ENCODE measurements at places on chromosomes 4 and X.

- DNase-seq, result peak; percentile 53
Measured at GRCh38 chr4:176187624-176188023, 7.8 kb downstream of the SPATA4 start.

GRCh38 chr4:114015444-114015899 lies 36.0 kb upstream of the ARSJ start:
- peak; percentile 100 for DNase-seq

DNA sequence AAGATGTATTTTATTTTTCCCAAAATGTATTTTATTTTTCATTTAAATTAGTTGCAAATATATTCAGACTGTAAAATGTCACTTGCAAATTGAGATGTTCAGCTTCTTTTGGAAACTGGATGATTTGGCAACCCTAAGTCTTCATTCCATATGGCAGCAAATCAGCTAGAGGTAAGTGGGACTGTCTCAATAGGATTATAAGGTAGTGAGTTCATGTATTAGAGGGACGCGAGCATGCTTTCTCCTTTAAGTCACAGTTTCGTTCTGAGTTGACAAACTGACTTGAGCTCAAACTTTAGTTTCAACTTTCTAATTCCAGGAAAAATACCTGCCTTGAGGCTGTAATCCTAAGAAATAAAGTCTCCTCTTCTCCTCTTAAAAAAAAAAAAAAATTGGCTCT lies 44.2 kb upstream of the TMEM131L start:
- DNase-seq, result no peak

GRCh38 chrX:48938721-48939425 lies 18.5 kb downstream of the OTUD5 start:
- DNase-seq, result no peak

DNA sequence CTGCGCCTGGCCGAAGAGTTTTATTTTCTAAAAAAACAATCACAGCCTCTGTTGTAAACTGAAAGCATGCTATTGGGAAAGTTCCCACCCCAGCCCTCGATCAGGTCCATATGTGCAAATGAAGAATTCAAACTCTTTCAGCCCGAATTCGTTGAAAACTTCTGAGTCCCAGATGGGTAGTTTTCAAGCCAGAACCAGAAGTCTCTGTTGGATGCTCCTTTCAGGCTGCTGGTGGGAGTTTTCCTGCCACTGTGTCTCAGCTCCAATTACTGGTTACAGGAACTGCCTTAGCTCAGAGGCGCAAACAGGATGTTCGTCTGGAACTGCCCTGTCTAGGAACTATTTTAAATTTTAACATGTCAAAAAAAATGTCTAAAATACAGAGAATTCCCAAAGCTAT lies 9.3 kb upstream of the ALG13 start:
- peak; percentile 4 for DNase-seq

- no peak for DNase-seq
Measured at GRCh38 chr4:104519588-104519987, 24.9 kb upstream of the CXXC4 start.

DNA sequence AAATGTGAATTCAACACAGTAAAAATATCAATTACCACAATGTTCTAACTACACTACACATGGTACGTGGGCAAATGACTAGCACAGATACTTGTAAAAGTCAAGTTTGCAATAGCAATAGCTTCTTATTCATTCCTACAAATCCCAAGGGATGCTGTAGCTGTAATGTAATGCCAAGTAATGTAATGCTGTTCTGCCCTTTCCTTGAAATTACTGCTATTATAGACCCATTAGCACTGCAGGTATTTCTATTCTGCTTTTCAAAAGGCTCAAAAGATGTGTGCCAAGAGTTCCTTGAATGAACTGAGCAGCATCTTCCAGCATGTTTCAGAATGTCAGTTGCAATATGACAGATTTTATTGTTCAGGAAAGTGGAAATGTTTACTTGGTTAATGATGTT lies 129.9 kb upstream of the BANK1 start:
- DNase-seq, result no peak

DNA sequence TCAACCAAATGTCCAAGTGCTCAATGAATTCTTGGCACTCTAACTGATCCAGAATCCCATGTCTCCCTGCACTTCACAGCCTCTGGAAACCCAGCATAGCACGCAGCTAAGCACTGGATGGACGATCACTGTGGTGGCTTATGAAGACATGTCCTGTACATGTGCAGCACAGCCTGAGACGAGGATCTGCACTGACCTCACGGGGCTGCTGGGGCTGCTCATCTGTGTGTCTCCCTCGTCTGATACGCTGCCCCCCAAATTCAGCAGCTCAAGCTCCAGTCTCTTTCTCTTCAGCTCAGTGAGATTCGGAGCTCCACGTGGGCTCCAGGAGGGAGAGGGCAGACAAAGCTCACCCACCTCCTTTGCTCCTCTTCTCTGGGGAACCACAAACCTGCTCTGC lies 126.9 kb downstream of the CPZ start:
- no peak for DNase-seq

- no peak for DNase-seq
Measured at GRCh38 chr4:111984169-111984819, 161.0 kb upstream of the FAM241A start.

GRCh38 chr4:117987464-117987863 lies 46.8 kb upstream of the NDST3 start:
- no peak for DNase-seq

- DNase-seq, result no peak
Measured at GRCh38 chr4:27020203-27020602, 159.6 kb downstream of the STIM2 start.

DNA sequence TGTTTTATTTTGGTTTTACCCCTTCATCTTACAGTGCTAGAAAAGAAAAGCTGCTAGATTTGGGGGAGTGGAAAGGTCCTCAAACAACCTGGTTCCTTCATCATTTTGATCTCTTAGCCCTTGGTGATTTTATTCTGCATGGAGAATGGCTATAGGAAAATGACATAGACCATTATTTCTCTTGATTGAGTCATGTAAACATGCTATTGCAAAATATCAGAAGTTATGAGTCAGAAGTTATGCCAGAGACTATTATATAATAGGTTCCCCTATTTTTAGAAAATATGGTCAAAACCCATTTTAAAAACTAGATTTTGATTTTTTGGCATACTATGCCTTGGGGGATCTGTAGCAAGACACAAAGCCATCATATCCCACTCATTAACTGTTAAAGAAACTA lies 83.7 kb upstream of the FAM9C start:
- DNase-seq, result no peak

DNA sequence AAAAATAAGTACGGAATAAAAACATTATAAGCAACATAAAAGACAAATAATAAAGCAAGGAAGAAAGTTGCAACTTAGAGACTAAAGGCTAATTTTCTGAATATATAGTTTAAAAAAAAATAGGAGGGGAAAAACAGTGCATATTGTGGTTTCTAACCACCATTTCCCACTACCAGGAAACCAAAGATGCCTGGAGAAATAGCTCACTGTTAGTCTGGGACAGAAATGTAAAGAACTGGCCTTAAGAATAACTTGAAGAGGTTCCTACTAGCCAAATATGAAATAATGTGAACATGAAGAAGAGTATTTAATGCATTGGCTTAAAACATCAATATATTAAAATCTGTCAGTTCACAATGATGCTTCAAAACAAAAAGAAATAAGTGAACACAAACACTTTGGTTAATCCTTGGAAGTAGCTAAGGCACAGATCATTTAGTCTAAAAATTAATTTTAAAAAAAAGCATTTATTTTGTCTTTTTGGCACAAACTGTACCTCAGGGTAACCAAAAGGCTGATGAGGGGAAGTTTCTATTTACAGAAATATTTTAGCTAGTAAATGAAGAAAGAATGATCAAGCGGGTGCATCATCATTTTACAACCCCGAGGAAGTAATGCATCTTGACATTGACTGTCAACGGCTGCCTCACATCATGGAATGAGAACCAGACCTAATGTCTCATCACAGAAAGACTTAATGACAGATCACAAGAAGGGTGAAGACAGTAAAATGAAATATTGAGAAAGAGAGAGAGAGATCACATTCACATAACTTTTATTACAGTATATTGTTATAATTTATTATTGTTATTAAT lies 297.2 kb upstream of the LDB2 start:
- peak; percentile 79 for DNase-seq

Data from fibroblast of skin of abdomen (primary cell).